ENCODE measurements at places on chromosomes 16 and 17.

- DNase-seq: peak; percentile 94
Observed at GRCh38 chr17:12522743-12523183, 142.9 kb upstream of the MYOCD start.

- peak; percentile 26 for DNase-seq
Observed at GRCh38 chr16:30395992-30396585, 869 bp downstream of the ZNF48 start.

DNA sequence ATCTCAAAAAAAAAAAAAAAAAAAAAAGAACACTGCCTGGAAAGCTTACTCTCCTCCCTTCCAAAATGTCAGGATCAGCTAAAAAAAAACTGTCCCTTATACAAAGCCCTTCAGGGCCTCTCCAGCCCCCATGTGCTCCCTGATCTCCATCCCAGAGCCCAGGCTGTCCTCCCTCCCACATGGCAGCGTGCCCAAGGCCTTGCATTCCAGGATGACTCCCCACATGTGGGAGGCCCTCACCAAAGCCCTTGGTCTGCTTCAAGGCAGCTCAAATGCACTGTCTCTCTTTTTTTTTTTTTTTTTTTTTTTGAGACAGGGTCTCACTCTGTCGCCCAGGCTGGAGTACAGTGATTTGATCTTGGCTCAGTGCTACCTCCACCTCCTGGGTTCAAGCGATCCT lies 2.3 kb downstream of the FDXR start:
- DNase-seq: peak; percentile 81

- DNase-seq: no peak
Observed at GRCh38 chr16:7366041-7366440, 33.4 kb downstream of the RBFOX1 start.

- no peak for DNase-seq
Observed at GRCh38 chr16:23249830-23250229, 52.3 kb upstream of the SCNN1B start.

DNA sequence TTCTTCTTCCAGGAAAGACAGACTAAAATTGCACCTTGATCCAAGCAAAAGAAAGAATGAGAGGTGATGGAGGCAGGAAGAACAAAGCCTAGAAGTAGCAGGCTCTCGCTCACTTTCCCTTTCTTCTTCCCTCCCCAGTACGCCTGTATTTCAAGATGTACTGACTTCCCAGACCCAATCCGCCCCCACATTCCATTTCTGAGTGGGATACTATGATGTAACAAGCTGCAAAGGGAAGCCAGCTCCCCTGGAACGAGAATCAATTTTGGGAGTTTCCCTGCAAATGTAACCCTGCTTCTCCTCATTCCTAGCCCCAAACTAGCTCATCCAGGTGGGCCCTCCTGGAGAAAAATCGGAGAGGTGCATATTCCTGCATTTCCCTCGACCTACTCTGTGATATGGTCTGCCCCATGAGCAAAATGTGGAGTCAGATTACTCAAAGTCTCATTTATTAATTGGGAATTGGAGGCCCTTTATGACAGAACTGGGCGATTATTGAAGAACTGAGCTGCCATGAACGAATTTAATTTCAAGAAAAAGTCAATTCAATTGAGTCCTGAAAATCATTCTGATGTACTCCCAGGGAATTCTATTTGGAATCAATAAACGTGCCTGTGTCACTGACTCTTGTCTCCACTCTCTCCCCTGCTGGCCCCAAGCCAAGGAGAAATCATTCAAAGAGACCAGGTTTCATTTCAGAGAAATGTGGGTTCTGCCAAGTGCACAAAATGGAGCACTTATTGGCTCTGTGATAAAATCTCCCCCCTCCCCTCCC lies 398.9 kb downstream of the SHISA9 start:
- DNase-seq: no peak

GRCh38 chr17:49123061-49123460 lies 9.5 kb upstream of the B4GALNT2 start:
- no peak for DNase-seq
